NCI-H146 (cell line): ENCODE measurements at places on chromosomes 3 and 15.

- no peak for DNase-seq
Observed at GRCh38 chr3:53824795-53825194, 21.4 kb downstream of the CHDH start.

DNA sequence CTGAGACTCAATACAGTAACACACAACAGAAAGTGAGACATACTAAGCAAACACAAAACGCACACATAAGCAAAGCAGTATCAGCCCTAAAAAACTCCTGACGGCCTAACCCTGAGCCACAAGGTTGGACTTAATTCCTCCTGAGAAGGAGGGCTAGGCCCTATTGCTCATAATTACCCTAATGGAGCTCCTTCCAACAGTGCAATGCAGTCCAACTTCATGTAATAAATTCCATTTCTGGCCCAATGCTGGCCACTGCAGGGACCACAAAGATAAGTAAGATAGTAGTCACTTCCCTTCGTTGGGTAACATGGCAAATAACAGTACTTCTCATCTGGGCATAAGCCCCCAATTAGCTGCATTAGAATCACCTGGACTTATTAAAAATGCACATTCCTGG, 4.2 kb downstream of the VPS39 start:
- DNase-seq = no peak

DNA sequence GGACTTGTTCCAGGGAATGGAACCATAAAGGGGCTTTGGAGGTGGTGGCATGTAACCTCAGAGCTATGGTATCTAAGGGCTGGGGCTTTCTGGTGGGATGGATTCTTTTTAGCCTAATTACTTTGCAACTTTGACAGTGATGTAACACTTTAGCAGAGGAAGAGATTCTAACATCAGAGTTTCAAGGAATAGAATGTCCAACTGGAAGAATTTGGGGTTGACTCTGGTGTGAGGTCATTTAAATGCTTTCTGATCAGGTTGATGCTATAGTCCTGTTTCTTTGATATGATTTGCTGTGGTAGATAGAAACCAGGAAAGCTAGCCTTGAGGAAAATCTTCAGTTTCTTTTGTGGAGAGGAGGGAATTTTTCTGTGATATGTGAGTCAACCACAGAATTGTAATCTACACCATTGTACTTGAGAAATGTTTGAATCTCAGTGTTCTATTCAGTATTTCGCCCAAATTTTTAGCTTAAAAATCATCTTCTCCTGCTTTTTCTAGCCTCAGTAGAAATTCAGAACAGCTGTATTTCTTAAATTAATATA, 40.0 kb downstream of the ATP2C1 start:
- DNase-seq = no peak

DNA sequence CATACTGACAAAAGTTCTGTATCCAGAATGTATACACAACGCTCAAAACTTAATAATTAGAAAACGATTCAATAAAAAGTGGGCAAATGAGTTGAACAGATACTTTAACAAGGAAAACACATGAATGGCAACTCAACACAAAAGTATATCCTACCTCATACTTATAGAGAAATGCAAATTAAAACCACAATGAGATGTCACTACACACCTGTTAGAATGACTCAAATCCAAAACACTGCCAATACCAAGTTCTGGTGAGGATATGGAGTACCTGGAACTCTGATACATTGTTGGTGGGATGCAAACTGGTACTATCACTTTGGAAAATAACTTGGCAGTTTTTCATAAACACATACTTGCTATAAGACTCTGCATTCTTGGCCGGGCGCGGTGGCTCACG, 42.1 kb downstream of the PRTG start:
- DNase-seq = no peak

GRCh38 chr3:150145659-150146058, 175.0 kb upstream of the PFN2 start:
- no peak for DNase-seq

- DNase-seq = peak; percentile 2
Observed at GRCh38 chr3:13657660-13658435, 108.9 kb downstream of the FBLN2 start.

DNA sequence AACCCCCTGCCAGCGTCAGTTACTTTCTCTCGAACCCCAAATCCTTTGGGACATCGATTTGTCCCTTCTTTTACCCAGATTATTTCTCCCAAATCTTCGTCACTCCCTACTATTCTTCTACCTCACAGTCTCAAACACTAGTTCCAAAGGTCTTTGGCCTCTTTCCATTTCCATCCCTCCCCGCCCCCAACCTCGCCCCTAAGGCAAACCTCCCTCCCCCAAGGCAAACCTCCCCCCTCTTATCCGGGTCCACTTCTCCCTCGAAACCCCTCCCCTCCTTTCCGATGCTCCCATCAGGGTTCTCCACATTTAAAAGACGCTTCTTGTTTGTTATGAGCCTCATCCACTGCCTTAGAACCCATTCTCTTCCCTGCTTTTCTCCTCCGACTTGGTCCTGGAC, 583 bp downstream of the EAF1 start:
- peak; percentile 7 for DNase-seq

DNA sequence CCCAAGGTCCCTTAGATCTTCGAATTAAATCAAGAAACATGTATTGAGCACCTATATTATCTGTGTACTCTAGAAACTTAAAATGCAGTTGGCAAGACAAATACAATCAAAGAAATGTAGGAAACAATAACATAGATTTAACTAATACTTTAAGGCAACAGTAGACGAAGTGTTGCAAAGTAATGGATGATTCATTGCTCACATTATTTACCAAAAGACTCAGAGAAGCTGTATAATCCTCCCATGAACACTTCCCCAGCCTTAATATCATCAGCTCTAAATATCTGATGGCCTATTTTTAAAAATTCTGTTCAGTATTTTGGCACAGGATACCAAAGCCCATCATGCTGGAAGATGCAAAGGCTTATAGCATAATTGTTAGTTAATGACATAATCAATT, 272.1 kb upstream of the TTC14 start:
- no peak for DNase-seq

GRCh38 chr15:89143503-89144162, 55.4 kb downstream of the ABHD2 start:
- peak; percentile 53 for DNase-seq

- DNase-seq = no peak
Observed at GRCh38 chr15:29765898-29766527, 56.3 kb downstream of the TJP1 start.

- no peak for DNase-seq
Observed at GRCh38 chr3:189999718-190000117, 121.0 kb downstream of the P3H2 start.

- no peak for DNase-seq
Observed at GRCh38 chr3:184236033-184236410, 6.6 kb downstream of the VWA5B2 start.

DNA sequence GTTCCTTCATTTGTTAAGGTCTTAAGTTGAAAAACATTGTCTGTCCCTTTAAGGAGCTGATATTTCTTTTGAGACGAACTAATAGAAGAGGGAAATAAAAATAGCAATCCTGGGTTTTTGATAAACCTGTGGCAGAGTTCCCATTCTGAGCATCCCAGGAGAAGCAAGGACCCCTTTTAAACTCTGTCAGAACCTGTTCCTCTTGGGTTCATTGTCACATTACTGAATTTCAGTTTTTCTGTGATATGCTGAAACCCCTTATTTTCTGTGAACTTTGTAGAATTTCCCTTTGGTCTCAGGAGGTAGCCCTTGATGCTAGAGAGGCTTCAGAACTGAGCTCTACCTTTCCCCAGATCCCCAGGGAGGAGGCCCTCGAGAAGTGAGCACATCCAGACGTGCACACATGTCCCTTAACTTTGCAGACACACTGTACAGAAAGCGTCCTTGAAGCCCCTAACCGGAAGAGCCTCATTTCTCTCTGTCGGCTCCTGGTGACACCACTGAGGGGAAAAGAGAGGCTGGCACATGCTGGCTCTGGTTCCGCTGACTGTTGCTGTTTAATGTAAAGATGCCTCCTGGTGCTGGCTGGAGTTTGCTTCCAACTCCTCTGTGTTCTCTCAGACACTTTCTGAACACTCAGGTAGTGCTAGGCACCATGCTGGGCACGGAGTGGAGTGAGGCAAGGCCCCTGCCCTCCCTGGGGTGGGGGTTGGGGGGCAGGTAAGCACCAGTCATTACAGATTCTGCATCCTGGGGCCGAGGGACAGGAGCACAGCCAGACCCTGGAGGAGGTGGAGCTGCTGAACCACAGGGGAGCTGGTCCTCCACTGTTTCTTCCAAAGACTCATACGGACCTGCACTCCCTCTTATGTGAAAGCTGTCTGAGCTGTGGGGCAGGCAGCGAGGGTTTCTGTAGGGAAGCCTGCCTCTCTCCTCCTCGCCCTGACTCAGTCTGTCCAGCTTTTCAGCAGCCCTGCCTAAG, 77.5 kb downstream of the CHDH start:
- DNase-seq = no peak

GRCh38 chr15:58139989-58140522, 1.9 kb downstream of the AQP9 start:
- no peak for DNase-seq

GRCh38 chr3:50630877-50631276, 13.9 kb downstream of the MAPKAPK3 start:
- peak; percentile 46 for DNase-seq

DNA sequence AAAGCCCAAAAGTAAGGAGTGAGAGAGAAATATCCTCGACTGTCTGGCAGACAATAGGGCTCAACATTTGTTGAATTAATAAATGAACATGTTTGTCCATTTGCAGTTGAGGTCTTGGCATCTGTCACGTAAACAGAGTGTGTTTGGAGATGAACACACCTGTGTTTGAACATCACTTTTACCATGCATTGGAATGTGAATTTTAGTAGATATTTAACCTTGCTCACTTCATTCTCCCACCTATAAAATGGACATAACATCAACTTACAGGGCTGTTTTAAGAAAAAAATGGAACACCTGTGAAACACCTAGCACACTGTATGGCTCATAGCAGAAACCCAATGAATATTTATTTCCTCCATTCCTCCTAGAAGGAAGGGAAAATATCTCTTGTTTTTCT, 204.8 kb downstream of the KCNMB2 start:
- DNase-seq = no peak

- DNase-seq = peak; percentile 98
Observed at GRCh38 chr3:107752202-107752990, 229.6 kb downstream of the BBX start.

DNA sequence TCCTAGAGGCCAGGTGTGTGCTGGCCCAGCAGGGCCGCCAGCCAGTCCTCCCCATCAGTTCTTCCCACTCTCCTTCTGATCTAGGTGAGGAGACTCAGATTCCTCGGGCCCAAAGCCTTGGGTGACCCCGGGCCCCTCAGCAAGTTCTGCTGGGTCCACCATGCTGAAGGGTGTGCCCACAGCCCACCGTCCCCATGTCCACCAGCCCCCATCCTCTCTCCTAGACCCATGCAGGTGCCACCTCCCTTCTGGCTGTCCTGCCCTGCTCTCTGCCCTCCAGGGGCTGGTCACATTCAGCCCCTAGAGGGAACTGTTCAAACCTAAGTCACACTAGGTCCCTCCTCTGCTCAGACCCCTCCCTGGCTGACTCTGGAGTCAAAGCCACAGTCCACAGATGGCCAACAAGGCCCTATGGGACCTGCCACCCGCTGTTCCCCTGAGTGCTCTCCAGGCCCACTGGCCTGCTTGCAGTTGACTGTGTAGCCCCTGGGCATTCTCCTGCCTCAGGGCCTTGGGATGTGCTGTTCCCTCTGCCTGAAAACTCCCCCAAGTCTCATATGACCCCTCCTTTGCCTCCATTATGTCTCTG, 878 bp upstream of the TLR9 start:
- no peak for DNase-seq

DNA sequence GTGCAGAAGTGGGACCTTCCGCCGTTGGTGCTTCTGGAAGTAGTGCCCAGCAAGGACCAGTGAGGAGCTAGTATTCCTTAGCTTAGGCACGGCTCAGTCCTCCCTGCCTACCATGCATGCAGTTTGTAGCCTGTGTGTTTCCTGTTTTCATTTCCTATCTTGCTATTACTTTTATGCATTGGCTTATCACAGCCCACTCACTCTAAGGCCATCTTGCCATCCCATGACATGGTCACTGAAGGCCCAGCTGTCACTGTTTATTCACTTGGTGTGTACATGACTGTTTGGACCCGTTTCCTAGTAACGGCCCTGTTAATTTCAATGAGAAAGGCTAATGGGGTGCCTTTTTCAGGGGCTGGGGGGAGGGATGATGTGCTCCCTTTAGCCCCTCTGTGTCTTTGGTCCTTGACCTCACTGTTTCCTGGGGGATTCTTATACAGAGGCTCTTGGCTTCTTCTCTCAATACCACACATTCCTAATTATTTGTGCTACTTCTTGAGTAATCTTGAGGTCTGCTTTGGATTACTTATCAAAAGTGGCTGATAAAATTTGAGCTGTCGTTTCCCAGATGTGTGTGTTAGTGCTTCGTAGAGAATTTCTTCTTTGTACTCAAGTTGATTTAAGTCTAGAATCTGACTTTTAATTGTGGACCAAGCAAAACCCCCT, 24.5 kb upstream of the TRAK1 start:
- peak; percentile 78 for DNase-seq

- no peak for DNase-seq
Observed at GRCh38 chr15:34436126-34436955, 1.3 kb downstream of the GOLGA8A start.

GRCh38 chr15:76988867-76989780, 5.8 kb upstream of the PSTPIP1 start:
- no peak for DNase-seq

DNA sequence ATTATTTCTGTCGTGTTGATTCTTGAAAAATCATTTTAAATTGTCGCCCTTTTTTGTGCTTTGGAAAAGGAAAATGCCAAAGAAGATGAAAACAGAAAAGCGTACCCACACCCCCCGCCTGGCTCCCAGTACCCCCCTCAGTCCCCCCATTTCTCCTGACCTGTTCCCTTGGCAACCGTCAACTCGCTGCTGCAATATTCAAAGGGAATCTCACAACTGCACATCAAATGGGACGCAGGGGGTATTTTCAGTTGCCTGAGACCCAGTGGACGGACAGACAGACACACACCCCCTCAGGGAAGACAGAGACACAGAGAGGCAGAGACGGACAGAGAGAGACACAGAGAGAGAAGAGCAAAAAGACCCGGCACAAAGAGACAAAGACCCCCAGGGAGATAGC, 83.5 kb upstream of the PRR20G start:
- DNase-seq = no peak

DNA sequence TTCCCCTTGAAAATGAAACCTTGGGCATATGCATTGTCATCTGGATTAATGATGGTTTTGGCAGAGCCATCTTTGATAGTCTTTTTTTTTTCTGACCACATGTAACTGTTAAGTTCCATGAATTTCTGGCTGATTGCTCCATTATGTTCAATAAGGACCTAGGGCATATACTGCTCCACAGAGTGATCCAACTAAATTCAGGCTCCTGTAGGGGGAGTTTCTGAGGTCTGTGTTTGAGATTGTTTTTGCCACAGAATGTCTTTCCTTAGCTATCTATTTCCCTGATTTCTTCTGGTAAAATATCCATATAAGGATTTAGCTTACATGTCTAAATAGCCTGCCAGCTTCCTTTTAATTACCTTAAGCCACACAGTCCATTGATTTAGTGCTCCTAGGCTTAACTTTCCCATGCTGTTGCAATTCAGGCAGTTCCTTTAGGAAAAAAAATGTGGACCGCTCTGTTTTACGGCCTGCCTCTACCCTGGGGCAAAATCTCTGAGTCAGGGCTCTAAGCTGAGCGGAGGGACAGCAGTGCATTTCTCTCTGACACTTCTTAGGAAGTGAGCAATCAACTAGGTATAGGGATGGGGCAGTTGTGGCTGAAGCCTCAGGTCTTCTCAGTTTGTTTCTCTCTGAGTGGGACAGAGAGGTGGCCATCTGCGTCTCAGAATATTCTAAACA, 796.2 kb downstream of the NR2F2 start:
- DNase-seq = no peak

- peak; percentile 89 for DNase-seq
Observed at GRCh38 chr3:159813822-159814531, 174.7 kb upstream of the IL12A start.
